Ascending aorta (tissue), 2 donors: ENCODE measurements at places on chromosomes 12 and 14. TPM values are rescaled to one million over a fixed set of nuclear protein-coding genes. Genes with fewer than 3 reads are reported as not detected.

GRCh38 chr12:103716517-103717196 is 124.4 kb downstream of the NT5DC3 start:
- H3K27ac ChIP-seq, result no peak overlapping the region
- H3K36me3 ChIP-seq, result no peaks in the 10 kb centered on the region
- H3K4me1 ChIP-seq, result no peaks in the 10 kb centered on the region
- H3K27me3 ChIP-seq, result no peaks in the 10 kb centered on the region

GRCh38 chr12:87430444-87430843 is 598.8 kb downstream of the C12orf50 start:
- H3K4me1 ChIP-seq, result peaks cover 4% of the 10 kb centered on the region
- H3K36me3 ChIP-seq, result no peaks in the 10 kb centered on the region
- no peak for DNase-seq
- H3K27me3 ChIP-seq, result no peaks in the 10 kb centered on the region
- no peak overlapping the region for H3K4me3 ChIP-seq
- H3K27ac ChIP-seq, result no peak overlapping the region

The SLC7A8 gene
- 59.9 TPM for total RNA-seq

GRCh38 chr14:65228436-65228835 is 126.1 kb upstream of the MAX start:
- H3K27me3 ChIP-seq, result no peaks in the 10 kb centered on the region
- H3K27ac ChIP-seq, result no peak overlapping the region
- H3K36me3 ChIP-seq, result no peaks in the 10 kb centered on the region
- H3K4me1 ChIP-seq, result peaks cover 10% of the 10 kb centered on the region
- H3K4me3 ChIP-seq, result no peak overlapping the region
- no peak for DNase-seq

The CDC42BPB gene
- total RNA-seq, result 96.5 TPM

The LRRC43 gene
- not detected for total RNA-seq

DNA sequence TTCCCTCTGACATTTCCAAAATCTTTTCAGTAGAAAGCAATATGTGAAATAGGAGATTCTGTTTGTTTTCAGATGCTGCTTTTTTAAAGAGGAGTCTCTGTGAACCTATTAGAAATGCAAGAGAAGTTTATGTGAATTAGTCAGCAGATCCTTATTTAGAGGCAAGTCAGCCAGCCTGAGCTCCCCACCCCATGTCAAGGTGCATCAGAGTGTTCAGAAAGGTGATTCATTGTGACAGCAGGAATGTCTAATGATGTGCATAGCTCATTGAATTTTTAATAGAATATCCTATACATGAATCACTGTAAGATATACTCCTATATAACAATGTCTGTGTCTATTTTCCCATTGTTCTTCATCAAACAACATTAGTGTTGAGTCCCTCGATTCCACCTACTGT is 1222.4 kb upstream of the USP15 start:
- DNase-seq, result no peak
- no peaks in the 10 kb centered on the region for H3K36me3 ChIP-seq
- no peak overlapping the region for H3K4me3 ChIP-seq
- H3K27me3 ChIP-seq, result no peaks in the 10 kb centered on the region

DNA sequence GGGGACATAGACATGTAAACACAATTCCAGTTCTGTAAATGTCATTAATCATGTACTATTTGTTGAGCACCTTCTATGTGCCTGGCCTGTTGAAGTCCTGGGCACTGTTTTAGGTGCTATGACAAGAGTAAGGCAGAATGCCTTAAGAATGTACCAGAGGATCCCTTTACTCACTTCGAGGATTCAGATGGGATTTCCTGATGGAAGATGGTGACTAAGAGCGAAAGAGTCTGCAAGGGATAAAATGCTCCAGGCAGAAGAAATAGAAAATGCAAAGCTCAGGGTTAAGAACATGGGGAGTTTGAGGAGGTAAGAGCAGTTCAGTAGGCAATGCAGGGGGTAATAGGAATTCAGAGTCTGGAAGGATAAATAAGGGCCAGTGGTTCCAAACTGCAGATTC is 671.3 kb upstream of the TBX3 start:
- H3K27me3 ChIP-seq, result no peaks in the 10 kb centered on the region
- H3K36me3 ChIP-seq, result no peaks in the 10 kb centered on the region
- H3K4me1 ChIP-seq, result no peaks in the 10 kb centered on the region
- H3K27ac ChIP-seq, result no peak overlapping the region
- DNase-seq, result no peak
- H3K4me3 ChIP-seq, result no peak overlapping the region

- H3K4me3 ChIP-seq, result no peak overlapping the region
- H3K4me1 ChIP-seq, result no peaks in the 10 kb centered on the region
- H3K27me3 ChIP-seq, result no peaks in the 10 kb centered on the region
- DNase-seq, result no peak
Measured at GRCh38 chr12:102652645-102653313, 172.4 kb upstream of the IGF1 start.

DNA sequence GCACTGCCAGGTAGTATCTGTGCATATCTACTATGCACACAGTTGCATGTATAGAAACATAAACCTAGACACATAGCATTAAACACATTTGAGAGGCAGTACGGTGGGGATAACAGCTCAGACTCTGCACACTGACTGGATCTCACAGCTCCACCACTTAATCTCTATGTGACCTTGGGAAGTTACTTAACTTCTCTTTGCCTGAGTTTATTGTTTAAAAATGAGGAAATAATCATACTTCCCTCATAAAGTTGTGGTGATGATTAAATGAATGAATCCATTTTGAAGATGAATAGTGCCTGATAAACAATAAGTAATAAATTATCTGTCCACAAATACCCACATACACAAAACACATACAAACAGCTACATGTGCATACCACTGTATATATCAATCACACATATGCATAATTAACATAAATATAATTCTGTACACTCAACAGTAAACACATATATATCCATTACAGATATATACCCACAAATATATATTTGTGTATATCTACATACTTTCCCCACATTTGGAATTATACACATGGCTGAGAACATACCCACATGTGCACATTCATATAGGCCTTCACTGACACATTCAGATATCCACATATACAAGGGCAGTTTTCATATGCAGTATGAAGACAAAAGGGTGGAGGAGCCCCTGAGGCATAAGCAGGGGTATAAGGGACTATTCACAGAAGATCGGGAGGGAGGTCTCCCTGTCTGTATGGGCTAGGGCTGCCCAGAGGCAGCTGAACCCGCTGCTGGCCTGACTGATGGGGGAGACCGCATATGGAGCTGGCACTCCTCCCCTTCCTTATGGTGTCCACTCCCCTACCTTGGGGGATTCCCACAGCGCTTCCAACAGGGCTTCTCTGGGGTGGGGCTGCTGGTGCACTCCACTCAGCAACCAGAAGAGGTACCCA is 5.9 kb downstream of the CDH24 start:
- DNase-seq, result no peak
- no peak overlapping the region for H3K27ac ChIP-seq
- no peaks in the 10 kb centered on the region for H3K27me3 ChIP-seq
- H3K4me1 ChIP-seq, result no peaks in the 10 kb centered on the region

The SLC5A8 gene
- total RNA-seq, result 0.11 TPM

The TOMM20L gene
- total RNA-seq, result not detected

The RND1 gene
- total RNA-seq, result 0.85 TPM

DNA sequence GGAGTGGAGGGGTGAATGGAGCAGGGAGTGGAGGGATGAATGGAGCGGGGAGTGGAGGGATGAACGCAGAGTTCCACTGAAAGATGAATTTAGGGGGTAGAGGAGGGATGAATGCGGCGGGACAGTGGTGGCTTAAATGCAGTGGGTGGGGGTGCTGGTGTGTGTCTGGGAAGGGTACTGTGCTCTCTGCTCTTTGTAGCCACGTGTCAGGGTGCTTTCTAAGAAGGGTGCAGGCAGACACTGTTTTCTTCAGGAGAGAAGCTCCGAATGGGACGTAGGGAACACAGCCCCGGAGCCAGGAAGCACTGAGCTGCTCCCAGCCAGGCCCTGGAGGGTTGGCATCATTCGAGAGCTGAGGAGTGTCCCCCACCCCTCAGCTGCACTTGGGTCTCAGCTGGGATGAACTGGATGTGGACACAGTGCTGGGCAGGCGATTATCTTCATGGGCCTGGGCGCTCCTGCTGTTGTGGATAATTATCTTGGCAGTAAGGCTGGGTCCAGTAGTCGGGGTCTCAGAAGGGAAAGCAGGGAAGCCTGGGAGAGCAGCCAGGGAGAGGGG is 9.5 kb upstream of the CEP170B start:
- H3K36me3 ChIP-seq, result no peaks in the 10 kb centered on the region
- H3K27me3 ChIP-seq, result peaks cover 3% of the 10 kb centered on the region
- no peak overlapping the region for H3K27ac ChIP-seq
- H3K4me3 ChIP-seq, result no peak overlapping the region
- no peaks in the 10 kb centered on the region for H3K4me1 ChIP-seq

The MGAT2 gene
- 37.4 TPM for total RNA-seq

The DNAJC22 gene
- not detected for total RNA-seq

DNA sequence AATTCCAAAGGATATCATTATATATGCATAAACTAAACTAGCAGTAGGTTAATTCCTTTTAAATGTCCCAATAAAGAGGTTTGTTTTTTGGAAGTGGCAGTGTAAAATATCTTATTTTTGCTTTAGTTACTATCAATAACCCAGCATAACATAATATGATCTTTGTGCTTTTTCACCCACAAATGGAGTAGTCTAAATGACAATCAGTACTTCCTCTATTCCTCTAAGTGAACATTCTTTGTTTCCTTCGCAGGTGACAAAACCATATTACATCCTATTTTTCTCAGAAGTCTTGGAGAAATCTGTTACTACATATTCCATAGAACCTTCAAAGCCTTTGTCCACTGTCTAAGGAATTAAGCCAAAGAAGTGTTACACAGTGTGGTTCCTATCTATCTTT is 62.5 kb downstream of the MED13L start:
- no peak overlapping the region for H3K27ac ChIP-seq
- no peaks in the 10 kb centered on the region for H3K36me3 ChIP-seq
- no peak overlapping the region for H3K4me3 ChIP-seq
- H3K27me3 ChIP-seq, result no peaks in the 10 kb centered on the region
- DNase-seq, result no peak

The PTGER2 gene
- 1.9 TPM for total RNA-seq

DNA sequence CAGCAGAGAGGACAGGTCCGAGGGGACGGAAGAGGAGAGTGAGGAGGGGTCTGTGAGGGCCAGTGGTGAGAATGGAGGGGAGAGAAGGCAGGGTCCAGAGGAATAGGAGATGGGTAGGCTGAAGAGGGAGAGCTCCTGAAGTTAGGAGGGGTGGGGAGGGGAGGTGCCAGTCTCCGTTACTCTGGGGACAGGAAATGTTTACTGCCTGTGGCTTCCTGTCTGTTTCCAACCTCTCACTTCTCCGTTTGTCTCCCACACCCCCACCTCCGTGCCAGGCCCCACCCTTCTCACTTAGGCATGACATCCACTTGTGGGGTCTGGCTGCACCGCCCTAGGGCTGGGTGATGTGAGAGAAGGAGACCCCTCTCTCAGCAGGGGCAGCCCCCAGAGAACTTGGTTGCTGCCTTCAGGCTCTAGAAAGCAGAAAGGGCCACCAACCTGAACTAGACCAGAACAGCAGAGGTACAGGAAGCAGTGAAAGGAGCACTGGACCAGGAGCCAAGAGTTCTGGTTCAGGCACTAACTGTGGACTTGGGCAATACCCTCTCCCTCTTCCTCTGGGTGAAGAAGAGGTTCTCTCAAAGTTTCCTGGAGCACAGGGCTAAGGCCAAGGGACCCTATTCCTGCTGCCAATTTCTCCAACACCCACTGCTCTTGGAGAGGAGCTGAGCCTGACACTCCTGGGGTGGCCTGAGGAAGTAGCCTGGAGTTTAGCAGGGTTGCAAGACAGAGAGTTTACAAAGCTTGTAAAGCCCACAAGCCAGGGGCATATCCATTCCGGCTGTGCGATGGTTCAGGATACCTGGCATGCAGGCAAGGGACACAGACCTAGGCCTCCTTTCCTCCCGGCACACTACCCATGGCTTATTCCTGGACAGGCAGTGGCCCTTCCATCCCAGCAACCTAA is 5.5 kb downstream of the ITGA5 start:
- H3K36me3 ChIP-seq, result peaks cover 58% of the 10 kb centered on the region
- H3K4me3 ChIP-seq, result peak overlapping the region; percentile 98
- H3K27ac ChIP-seq, result peak overlapping the region; percentile 37
- no peak for DNase-seq
- peaks cover 47% of the 10 kb centered on the region for H3K4me1 ChIP-seq
- no peaks in the 10 kb centered on the region for H3K27me3 ChIP-seq

- no peak overlapping the region for H3K27ac ChIP-seq
- no peak for DNase-seq
- no peaks in the 10 kb centered on the region for H3K36me3 ChIP-seq
- no peak overlapping the region for H3K4me3 ChIP-seq
Measured at GRCh38 chr12:68176257-68176656, 16.7 kb upstream of the IFNG start.

- H3K27ac ChIP-seq, result peak overlapping the region; percentile 80
- H3K4me3 ChIP-seq, result peak overlapping the region; percentile 43
- H3K27me3 ChIP-seq, result no peaks in the 10 kb centered on the region
- H3K4me1 ChIP-seq, result peaks cover 7% of the 10 kb centered on the region
- no peak for DNase-seq
Measured at GRCh38 chr12:22282283-22282682, 52.2 kb downstream of the ST8SIA1 start.

The POTEG gene
- not detected for total RNA-seq

DNA sequence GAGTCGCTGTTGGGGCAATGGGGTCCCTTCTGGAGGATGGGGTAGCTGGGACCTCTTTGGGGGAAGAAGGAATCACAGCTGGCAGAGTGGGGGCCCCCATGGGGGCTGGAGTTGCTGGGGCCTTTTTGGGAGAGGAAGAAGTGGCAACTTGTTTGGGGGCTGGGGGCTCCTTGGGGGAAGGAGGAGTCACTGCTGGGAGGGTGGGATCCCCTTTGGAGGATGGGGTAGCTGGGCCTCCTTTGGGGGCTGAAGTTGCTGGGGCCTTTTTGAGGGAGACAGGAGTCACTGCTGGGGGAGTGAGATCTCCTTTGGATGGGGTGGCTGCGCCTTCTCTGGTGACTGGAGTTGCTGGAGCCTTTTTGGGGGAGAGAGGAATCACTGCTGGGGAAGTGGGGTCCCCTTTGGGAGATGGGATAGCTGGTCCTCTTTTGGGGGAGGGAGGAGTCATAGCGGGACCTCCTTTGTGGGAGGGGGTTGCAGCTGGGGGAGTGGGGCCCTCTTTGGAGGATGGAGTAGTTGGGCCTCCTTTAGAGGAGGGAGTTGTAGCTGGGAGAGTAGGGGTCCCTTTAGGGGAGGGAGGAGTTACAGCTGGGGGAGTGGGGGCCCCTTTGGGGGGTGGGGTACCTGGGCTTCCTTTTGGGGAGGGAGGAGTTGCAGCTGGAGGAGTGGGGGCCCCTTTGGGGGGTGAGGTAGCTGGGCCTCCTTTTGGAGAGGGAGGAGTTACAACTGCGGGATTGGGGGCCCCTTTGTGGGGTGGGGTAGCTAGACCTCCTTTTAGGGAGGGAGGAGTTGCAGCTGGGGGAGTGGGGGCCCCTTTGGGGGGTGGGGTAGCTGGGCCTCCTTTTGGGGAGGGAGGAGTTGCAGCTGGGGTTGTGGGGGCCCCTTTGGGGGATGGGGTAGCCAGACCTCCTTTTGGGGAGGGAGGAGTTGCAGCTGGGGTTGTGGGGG is 7.9 kb downstream of the NACA start:
- no peaks in the 10 kb centered on the region for H3K27me3 ChIP-seq
- peaks cover 40% of the 10 kb centered on the region for H3K36me3 ChIP-seq
- H3K4me3 ChIP-seq, result no peak overlapping the region
- DNase-seq, result no peak
- H3K4me1 ChIP-seq, result no peaks in the 10 kb centered on the region

The GDF3 gene
- not detected for total RNA-seq
